ENCODE measurements at places on chromosomes 6 and 20.

GRCh38 chr6:146526192-146526591 lies 17.4 kb upstream of the RAB32 start:
- DNase-seq: no peak

DNA sequence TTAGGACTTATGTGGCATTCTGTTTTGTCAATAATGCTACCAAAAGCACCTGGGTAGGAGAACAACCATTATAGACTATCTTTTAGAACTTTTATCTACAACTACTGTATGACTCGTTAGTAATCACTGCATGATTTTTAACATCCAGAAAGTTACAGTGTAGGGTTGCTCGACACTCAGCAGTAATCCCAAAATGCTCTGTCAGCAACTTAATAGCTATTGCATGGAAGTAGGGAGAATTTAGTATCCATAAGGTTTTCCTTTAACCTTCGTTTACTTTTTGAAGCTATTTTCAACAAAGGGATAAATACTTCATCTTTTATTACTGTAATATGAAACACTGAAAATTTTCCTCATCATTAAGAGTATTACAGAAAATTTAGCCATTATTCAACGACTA lies 309.5 kb downstream of the RNGTT start:
- no peak for DNase-seq

DNA sequence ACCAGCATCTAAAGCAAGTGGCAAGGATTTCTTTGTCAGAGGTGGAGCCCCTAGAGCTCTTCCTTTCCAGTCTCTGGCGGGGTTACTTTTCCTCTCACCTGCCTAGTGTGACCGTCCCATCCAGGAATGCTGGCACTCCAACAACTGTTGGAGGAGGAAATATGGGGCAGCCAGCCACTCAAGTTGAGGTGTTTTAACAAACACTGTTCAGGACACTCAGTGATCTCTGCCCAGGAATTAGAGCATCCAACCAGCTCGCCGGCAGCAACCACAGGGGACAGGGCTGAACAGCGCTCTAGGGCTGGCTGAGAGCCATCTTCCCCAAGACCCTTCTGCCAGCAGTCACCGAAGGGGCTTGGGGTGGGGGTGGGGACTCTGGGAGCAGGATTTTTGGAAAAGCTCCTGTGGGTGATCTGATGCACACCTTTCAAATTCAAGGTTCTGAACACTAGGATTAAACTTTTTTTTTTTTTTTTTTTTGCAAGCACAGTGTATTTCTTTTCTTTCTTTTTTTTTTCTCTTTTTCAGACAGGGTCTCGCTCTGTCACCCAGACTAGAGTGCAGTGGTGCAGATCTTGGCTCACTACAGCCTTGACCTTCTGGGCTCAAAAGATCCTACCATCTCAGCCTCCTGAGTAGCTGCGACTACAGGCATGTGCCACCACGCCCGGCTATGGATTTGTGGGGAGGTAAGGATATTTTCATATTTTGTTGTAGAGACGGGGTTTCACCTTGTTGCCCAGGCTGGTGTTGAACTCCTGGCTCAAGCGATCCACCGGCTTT lies 28.4 kb upstream of the KCNK16 start:
- no peak for DNase-seq

DNA sequence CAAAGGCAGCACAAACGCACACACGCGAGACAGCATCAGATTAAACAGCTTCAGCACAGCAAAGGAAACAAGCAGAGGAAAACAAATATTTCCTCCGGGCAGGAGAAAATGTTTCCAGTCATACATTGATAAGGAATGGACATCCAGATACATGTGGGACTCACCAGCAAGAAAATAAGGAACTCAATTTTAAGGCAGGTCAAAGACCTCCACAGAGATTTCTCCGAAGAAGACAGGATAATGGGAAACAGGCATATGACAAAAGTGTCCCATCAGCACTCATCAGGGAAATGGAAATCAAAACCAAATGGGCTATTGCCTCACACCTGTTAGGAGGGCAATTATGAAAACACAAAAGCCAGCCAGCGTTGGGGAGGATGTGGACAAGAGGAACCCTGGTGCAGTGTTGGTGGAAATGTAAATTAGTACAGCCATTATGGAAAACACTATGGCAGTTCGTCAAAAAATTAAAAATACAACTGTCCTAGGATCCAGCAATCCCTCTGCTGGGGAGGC lies 9.7 kb upstream of the SLCO4A1 start:
- no peak for DNase-seq

DNA sequence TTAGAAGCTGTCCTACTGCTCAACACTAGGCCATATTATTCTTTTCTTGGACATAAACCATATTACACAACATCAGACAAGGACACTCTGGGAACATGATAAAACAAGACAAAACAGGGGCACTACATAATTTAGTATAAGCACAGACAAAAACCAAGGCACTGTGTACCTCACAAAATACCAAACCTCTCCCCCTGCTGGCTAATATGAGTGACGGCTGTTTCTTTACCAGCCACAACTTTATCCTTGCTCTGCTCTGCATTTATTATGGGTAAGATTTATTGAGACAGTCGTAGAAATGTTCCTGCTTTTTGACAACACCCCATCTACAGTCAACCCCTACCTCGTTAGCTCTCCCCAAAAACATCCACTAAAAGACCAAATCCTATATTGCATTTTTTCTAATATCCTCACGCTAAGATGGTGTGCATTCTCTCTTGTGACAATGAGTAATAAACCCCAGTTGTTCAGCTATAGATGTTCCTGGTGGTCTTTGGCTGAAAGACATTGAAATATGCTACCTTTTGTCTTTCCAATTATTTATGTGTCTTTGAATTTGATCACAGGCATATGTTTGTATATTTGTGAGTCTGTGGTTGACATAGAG lies 23.8 kb upstream of the POLR1H start:
- no peak for DNase-seq
